ENCODE measurements at places on chromosomes 3 and 15.

- DNase-seq, result no peak
These were observed 313.3 kb downstream of the MECOM start for GRCh38 chr3:169350228-169350627.

DNA sequence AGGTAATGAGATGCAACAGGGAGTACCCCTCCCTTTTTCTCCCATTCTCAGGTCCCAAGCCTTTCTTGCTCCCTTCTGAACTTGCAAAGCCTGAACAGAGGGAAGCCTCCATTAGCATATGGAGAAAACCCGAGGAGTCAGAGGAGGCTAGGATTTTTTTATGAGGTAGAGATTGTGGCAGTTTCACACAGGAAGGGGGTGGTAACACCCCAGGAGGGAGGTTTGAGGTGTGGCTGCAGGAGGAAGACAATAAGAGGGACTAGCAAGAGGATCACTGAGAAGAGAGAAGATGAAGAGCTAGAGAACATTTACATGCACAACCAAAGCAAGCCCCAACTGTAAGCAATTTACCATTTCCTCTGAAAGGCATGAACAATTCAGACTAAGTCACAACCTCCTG, 322.7 kb downstream of the SV2B start:
- no peak for DNase-seq

- no peak for DNase-seq
These were observed 290.1 kb upstream of the CHRM5 start for GRCh38 chr15:33678176-33678575.

- no peak for DNase-seq
These were observed 7.1 kb upstream of the SLC30A4 start for GRCh38 chr15:45529613-45530012.

GRCh38 chr3:19248143-19248542, 99.8 kb downstream of the KCNH8 start:
- DNase-seq, result no peak

DNA sequence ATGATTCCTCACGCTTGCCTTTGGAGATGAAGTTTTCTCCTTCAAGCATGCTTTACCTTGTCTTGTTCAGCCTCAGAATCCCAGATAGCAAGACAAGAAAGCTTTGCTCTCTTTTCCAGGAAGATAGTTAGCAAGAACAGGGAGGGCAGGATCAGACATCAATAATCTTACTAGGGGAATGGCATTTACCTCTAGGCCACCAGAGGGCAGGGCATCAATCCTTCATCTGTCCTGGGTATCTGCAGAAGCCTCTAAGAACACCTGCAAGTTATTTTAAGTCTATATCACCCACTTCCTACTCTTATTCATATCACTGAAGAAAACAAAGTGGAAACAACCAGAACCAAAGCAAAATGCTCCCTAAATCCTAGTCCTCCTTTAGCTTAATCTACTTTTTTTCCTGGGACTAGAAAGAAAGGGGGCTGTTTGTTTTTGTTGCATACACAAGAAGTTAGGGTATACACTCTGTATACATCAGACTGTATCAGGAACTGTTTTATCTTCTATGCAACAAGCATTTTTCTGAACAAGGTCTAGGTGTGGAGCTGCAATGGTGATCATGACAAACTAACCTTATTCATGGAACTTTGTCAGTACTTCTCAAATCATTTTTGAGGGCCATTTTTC, 862.5 kb downstream of the CADM2 start:
- peak; percentile 1 for DNase-seq

GRCh38 chr3:32847528-32847927, 29.7 kb downstream of the TRIM71 start:
- no peak for DNase-seq

DNA sequence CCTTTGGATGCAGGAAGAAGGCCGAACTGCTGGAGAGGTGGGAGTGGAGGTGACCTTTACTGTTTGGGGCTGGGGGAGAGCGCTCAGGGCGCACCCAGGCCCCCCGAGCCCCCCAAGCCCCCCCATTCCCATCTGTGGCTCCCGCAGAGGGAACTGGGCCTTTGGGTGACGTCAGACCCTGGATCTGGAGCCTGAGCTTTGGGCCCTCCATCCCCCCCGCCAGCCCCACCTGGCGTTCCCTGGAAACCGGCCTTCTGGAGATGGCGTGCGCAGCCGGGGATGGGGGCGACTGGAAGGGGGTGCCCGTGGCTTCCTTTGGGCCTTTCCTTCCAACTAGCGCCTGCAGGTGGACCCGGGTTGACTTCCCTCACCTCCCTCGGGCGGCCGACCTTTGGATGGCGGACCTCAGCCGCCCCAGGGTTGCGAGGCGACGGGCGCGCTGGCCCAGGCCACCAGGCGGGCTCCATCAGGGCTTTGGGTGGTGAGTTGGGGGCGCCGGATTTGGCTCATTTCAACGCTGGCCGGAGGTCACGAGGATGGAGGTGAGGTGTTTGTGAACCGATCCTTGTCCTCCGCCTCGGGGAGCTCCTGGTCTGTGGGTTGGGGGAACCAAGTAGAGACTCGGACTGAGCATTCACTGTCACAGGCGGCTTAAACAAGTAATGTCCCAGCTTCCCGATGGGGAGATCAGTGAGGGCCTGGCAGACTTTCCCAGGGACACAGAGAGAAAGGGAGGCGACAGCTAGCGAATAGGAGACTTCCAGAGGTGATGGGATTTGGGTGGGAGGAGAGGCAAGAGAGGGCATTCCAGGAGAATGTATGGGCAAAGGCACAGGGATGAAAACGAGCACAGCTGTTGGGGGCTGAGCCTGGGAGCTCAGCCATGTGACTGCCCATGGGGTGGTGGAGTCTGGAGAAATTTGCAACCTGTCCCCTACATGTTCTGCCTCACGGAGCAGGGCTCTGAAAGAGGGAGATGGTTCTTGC, 709 bp downstream of the SCAMP5 start:
- DNase-seq, result no peak

- DNase-seq, result no peak
These were observed 99.6 kb downstream of the PGPEP1L start for GRCh38 chr15:98907927-98908471.

DNA sequence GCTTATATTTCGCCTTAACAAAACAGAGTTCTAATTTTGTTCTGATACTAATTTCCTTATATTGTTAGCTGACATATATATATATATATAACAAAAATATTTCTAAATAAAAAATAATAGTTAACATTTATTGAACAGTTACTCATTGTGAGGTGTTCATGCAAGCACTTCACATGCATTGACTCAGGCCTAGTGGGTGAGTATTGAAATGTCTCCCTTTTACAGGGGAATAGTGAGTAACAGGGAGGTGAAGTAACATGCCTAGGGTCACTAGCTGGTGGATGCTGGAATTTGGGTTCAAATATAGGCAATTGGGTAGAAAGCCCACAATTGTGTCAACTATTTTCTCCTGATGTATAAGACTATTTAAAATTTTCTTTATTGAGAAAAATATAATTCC, 102.6 kb upstream of the ZPLD1 start:
- no peak for DNase-seq

DNA sequence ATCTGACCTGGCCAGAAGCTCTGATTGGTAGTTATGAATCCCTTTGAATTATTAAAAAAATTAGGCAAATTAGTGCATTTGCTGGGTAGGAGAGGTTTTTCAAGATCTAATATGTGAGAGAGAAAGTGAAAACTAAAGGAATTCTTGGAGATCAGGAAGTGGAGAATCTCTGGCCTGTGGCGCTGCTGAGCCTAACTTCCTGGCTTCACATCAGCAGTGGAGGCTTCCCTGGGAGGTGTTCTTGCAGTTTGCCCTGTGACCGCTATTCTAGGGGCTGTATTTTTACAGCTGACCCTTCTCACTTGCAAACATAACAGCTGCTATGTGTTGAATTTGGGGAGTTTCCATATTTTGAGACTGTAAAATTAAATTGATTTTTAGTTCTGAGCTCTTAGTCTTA, 166.4 kb downstream of the ATG7 start:
- DNase-seq, result no peak

- no peak for DNase-seq
These were observed 108.2 kb upstream of the PROK2 start for GRCh38 chr3:71893122-71893521.

- DNase-seq, result no peak
These were observed 34.5 kb downstream of the TBC1D5 start for GRCh38 chr3:17707813-17708543.

GRCh38 chr15:29065571-29065970, 179.8 kb downstream of the APBA2 start:
- DNase-seq, result no peak

GRCh38 chr15:39543651-39544050, 37.2 kb upstream of the THBS1 start:
- DNase-seq, result no peak

DNA sequence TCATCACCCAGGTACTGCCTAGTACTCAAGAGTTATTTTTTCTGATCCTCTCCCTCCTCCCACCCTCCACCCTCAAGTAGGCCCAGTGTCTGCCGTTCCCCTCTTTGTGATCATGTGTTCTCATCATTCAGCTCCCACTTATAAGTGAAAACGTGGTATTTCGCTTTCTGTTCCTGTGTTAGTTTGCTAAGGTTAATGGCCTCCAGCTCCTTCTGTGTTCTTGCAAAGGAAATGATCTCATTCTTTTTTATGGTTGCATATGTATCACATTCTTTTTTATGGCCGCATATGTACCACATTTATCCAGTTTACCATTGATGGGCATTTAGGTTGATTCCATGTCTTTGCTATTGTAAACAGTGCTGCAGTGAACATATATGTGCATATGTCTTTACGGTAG, 8.2 kb upstream of the GANC start:
- DNase-seq, result no peak
